ENCODE measurements at places on chromosomes 2 and 18. TPM values are rescaled to one million over a fixed set of nuclear protein-coding genes. Genes with fewer than 3 reads are reported as not detected.
A peak's percentile ranks its signal among the peaks of the same experiment; 100 is the strongest.

DNA sequence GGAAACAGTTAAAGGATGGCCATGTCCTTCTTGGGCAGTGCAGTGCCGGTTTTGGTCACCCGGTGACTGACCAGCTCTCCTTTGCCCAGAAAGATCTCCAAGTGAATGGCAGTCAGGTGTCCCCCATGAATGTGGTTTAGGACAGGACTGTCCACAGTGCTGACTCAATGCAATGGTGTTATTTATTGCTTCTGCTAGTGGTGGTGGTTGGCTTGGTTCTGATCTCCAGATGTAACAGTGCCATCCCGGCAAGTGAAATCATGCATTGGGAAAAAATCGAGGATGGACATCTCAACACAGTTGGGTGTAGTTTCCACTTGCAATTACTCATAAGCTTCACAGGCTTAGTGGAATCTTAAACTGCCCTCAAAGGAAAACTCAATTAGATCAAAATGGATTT, 81.9 kb downstream of the TGOLN2 start:
- peak; percentile 37 for DNase-seq

DNA sequence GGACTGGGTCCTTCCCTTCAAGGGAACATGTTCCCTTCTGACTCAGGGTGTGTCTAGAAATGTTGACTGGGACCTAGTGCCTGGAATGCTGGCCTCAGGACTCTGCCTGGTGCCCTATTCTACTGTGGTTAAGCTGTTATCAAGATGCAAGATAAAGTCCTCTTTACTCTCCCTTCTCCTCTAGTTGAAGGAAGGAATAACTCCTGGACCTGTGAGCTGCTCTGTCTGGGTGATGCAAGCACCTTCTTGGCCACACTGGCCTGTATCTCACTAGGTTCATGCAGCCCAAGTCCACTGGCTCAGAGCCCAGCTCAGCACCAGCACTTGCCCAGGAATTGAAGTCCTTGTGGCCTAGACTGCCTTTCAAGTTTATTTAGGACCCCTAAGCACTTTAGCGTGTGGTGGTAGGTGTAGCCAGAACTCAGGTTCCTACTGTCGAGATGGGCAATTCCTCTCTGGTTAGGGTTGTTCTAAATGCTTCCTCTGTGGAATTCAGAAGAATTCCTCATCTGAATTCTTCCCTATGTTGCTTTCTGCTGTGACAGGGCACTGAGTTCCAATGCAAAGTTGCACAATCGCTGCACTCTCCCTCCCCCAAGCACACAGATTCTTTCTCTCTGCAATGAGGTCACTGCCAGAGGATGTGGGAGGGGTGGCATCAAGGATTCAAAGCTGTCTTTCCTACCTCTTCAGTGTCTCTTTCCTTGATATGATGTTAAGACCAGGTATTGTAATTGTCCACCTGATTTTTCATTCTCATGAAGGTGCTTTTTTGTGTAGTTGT, 54.7 kb downstream of the VWC2L start:
- no peak for DNase-seq

- DNase-seq: no peak
These were observed 37.4 kb downstream of the NCKAP1 start for GRCh38 chr2:183000846-183001245.

DNA sequence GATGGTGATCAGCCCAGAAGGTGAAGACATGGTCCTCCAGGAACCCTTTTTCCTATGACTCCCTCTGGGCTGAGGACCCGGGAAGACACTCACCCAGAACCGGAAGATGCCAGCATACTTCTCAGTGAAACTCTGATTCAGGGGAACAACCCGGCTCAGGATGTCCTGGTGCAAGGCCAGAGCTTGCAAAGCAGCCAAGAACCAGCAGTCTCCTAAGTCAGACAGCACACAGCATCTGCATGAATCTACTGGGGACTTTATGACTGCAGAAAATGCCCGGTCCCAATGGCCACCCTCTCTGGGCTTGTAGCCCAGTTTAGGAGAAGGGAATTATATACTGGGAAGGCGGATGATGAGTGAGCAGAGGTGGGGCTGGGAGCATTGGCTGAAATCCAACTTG, 15.3 kb downstream of the CAPN14 start:
- DNase-seq: no peak

The EIPR1 gene
- total RNA-seq: 16.3 TPM

- no peak for DNase-seq
These were observed 1.4 kb upstream of the HNRNPA3 start for GRCh38 chr2:177211169-177211568.

- no peak for DNase-seq
These were observed 3.6 kb downstream of the SOX11 start for GRCh38 chr2:5695654-5696403.

DNA sequence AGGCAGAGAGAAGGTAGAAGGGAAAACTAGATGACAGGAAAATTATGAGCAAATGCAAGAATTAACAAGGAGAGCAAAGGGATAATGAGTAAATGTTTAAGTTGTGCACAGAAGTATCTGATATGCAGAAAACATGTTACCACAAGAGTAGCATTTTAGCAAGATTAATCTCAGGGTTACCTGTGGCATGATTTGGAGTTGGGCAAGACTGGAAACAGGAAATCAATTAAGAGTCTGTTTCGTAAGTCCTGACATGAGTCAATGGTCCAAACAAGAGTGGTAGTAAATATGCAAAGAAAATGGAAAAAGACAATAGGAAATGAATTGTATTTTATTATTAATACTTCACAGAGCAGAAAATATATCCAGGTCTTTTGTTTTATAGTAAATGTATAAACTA, 17.3 kb upstream of the MTX2 start:
- no peak for DNase-seq

The VSNL1 gene
- not detected for total RNA-seq

- DNase-seq: no peak
These were observed 191.0 kb upstream of the LHCGR start for GRCh38 chr2:48946449-48947048.

- DNase-seq: no peak
These were observed 51.4 kb downstream of the ZFP36L2 start for GRCh38 chr2:43175020-43175441.

DNA sequence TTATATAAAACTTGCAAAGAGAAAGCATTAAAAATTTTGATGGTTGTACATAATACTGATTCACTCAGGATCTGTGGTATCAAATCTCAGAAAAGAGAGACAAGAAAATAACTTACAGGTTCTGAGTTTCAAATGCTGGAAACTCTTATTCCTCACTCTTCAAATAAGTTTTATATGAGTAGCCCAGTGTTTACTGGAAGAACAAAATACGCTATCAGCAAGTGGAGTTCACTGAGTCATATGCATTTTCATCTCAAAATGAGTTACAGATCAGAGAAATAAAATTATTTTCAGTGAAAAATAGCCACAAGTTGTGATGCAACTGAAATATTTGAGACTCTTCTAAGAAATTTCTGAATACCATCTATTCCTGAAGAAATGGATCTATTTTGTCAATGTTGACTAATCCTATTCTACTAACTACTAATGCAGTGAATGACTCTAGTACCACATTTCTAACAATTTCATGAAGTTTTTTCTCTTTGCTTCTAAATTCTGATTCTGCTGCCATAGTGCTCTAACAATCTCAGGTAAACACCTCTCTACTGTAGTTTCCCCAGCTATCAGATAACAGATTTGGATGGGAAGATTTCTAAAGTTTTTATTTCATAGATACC, 391.7 kb downstream of the ZEB2 start:
- DNase-seq: no peak

The GPN1 gene
- 23.1 TPM for total RNA-seq

- DNase-seq: no peak
These were observed 440 bp upstream of the UGGT1 start for GRCh38 chr2:128090575-128090944.

All from mesenteric fat pad (tissue), 1 donor.